ENCODE measurements at places on chromosomes 6 and 20. TPM values are rescaled to one million over a fixed set of nuclear protein-coding genes. Genes with fewer than 3 reads are reported as not detected.
A peak's percentile ranks its signal among the peaks of the same experiment; 100 is the strongest.

DNA sequence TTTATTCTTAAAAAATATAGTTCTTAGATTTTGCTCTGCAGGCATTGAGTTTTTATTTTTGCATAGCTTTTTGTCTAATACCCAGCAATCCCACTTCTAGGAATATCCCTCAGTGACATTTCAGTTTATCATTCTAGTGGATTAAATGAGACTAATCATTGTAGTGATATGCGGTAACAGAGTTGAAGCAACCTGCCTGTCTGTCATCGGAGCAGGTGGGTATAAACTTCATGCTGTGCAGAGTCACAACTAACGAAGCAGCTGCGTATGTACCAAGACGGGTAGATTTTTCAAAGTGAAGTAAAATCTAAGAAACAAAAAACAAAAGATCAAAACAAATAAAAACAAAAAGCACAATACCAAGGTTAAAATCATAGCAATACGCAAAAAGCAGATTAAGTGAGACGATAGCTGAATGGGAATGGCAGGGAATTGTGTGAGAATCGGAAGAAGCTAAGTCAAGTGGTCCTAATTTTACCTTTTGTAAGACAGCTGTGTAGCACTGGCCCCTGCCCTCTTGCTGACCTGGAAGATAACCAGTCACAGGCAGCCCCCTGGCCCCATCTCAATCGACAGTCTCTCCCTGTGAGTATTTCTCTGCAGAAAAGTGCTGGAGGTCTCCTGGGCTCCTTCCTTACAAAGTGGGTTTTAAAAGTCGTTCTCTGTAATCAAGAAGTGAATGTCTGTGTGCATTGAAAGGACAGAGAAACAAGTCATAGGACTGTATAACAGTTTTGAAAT, 169.2 kb downstream of the OR2B2 start:
- DNase-seq, result no peak
- H3K4me1 ChIP-seq, result no peaks in the 10 kb centered on the region
- H3K4me3 ChIP-seq, result no peak overlapping the region
- no peaks in the 10 kb centered on the region for H3K36me3 ChIP-seq

Gene RPS18
- total RNA-seq, result 2,180 TPM

GRCh38 chr6:15431762-15432483, 186.1 kb downstream of the JARID2 start:
- H3K4me1 ChIP-seq, result peaks cover 41% of the 10 kb centered on the region
- DNase-seq, result no peak
- H3K27me3 ChIP-seq, result no peaks in the 10 kb centered on the region

Gene DAAM2
- total RNA-seq, result 87.2 TPM

Gene PPIL6
- 2.2 TPM for total RNA-seq

DNA sequence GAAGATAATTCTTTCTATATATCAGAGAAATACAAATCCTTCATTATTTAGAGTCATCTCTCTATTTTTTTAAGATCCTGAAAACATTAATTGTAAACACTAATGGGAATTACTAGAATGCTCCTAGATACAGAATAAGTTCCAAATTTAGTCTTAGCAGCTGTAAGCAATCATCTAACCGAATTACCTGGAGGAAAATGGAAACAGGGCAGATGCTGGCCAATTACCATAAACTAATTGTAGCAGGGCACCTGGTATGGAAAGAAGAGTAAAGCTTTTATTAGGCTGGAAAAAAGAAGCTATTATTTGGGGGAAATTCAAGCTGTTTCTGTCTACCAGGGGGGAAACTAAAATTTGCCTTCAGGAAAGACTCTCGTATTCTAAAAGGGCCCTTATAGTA, 257.5 kb downstream of the MMUT start:
- no peaks in the 10 kb centered on the region for H3K36me3 ChIP-seq
- no peak overlapping the region for H3K4me3 ChIP-seq
- DNase-seq, result no peak
- peaks cover 12% of the 10 kb centered on the region for H3K27me3 ChIP-seq
- no peaks in the 10 kb centered on the region for H3K4me1 ChIP-seq

GRCh38 chr20:18650224-18650623, 62.4 kb downstream of the DTD1 start:
- no peak overlapping the region for H3K4me3 ChIP-seq
- H3K27me3 ChIP-seq, result no peaks in the 10 kb centered on the region

DNA sequence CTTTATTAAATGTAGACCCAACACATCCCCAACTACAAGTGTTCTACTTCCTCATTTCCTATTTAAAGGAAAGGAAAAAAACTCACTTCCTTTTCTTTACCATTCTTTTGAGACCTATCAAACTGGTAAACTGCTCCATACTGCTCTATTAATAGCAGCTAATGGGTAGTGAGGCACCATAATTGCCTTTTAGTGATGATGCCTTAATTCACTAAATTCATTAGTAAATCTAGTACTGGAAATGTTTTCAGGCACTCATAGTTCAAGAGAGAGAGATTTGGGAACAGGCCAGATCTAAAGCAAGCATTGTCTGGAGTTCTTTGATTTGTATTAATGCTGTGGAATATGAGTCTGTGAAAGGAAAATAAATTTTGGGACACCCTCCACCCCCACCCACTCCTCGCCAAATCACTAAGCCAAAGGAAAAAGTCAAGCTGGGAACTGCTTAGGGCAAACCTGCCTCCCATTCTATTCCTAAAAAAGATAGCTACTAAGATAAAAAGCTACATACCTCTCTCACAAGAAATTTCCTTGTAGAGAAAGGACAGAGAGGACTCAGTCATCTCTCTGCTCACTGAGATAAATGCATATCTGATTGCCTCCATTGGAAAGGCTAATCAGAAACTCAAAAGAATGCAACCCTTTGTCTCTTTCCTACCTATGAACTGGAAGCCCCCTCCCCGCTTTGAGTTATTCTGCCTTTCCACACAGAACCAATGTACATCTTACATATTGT, 13.6 kb upstream of the IBTK start:
- H3K4me1 ChIP-seq, result peaks cover 5% of the 10 kb centered on the region
- H3K27ac ChIP-seq, result no peak overlapping the region
- H3K27me3 ChIP-seq, result peaks cover 54% of the 10 kb centered on the region
- H3K36me3 ChIP-seq, result no peaks in the 10 kb centered on the region

DNA sequence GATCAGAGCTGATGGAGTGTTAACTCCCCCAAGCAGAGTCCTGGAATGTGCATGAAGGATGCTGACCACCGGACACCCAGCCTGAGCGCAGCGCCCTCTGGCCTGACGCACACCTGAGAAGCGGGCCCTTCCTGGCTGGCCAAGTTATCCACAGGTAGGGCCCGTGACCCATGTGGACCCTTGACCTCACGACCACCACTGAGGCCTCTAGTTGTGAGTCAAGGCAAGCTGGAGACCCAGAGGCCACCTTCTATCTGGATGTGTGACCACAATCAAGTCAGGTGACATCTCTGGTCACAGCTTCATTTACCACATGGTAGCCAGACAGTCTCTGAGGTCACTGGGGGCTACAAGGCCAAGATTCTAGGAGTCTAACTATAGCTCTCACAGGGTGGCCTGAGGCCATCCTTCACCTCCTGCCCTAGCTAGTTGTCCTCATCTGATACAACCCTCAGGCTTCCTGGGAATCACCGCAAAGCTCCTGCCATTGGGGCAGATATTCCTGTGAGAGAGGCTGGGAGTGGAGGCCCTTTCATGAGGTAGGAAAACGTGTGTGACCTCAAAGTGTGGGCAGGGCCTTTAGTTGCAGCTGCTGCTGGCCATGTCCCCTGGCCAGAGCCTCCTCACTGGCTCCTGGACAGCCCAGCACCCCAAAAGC, 53.1 kb downstream of the DSTN start:
- DNase-seq, result no peak
- peaks cover 43% of the 10 kb centered on the region for H3K36me3 ChIP-seq
- peaks cover 2% of the 10 kb centered on the region for H3K4me1 ChIP-seq
- H3K27ac ChIP-seq, result no peak overlapping the region
- no peak overlapping the region for H3K4me3 ChIP-seq

- peaks cover 73% of the 10 kb centered on the region for H3K4me1 ChIP-seq
- no peaks in the 10 kb centered on the region for H3K27me3 ChIP-seq
- DNase-seq, result no peak
Measured at GRCh38 chr6:113363866-113364265, 493.3 kb upstream of the MARCKS start.

- DNase-seq, result peak; percentile 32
- H3K27me3 ChIP-seq, result no peaks in the 10 kb centered on the region
- no peak overlapping the region for H3K27ac ChIP-seq
Measured at GRCh38 chr6:3869632-3870527, 20.7 kb downstream of the FAM50B start.

Gene PDE10A
- 9.8 TPM for total RNA-seq

- H3K27ac ChIP-seq, result no peak overlapping the region
- H3K36me3 ChIP-seq, result peaks cover 51% of the 10 kb centered on the region
- no peaks in the 10 kb centered on the region for H3K27me3 ChIP-seq
- no peaks in the 10 kb centered on the region for H3K4me1 ChIP-seq
- no peak for DNase-seq
Measured at GRCh38 chr20:32140603-32141002, 31.1 kb downstream of the TM9SF4 start.

DNA sequence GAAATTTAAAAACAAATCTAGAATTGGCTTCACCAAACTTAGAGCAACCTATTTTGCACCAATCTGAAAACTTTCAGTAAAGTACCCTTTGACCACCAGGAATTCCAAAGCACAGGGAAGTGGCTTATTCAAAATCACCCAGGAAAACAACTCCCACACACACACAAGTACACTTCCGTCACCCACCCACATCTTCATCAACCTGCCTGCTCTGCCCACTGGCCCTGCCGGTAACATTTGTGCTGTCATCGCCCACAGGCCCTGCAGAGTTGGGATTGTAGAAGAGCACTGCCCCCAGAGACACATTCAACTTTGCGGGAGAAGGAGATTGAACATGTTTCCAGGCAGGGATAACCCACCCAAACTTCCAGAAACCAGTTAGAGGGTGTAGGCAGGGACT, 19.3 kb upstream of the SCML4 start:
- H3K27me3 ChIP-seq, result peaks cover 8% of the 10 kb centered on the region
- H3K27ac ChIP-seq, result no peak overlapping the region
- DNase-seq, result peak; percentile 42
- H3K4me1 ChIP-seq, result peaks cover 5% of the 10 kb centered on the region
- no peak overlapping the region for H3K4me3 ChIP-seq
- no peaks in the 10 kb centered on the region for H3K36me3 ChIP-seq

Gene ENPP4
- 0.27 TPM for total RNA-seq

DNA sequence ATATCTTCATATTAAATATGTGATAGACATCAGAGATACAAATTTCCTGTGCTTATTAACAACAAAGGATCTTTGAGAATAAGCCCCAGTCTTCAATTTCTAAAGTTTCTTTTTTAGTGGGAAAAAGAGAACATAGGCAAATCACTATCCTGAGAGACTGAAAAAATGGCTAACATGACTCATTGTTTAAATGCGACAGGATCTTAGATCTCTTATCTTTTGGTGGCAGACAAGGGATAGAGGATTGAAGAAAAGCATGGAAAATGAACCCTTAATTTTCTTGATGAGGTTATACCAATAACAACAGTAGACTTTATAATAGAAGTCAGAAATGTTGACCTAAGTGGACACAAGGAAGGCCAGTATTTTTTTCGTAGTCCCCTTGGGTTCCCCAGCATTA, 178.6 kb upstream of the MAP3K7 start:
- no peaks in the 10 kb centered on the region for H3K36me3 ChIP-seq
- DNase-seq, result no peak
- no peaks in the 10 kb centered on the region for H3K4me1 ChIP-seq
- H3K4me3 ChIP-seq, result no peak overlapping the region

DNA sequence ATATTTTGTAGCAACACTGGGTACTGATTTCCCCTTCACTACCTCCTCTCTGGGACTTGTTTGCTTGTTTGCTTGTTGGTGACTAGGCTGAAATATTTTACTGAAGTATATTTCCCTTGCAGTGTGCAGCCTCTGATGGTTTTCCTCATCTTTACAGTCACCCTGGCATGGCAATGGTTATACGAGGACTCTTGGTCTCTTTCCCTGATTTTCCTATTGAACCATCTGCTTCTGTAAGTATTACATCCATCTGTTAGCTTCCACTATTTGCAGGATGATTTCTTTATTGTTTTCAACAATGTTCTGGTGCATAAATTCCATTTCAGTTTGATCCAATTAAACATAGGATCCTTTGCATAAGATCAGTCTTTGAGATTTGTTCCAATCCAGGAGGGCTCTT, 465.1 kb downstream of the MEI4 start:
- no peaks in the 10 kb centered on the region for H3K36me3 ChIP-seq
- DNase-seq, result no peak
- no peak overlapping the region for H3K27ac ChIP-seq
- no peaks in the 10 kb centered on the region for H3K4me1 ChIP-seq
- H3K4me3 ChIP-seq, result no peak overlapping the region
- H3K27me3 ChIP-seq, result no peaks in the 10 kb centered on the region

GRCh38 chr6:122567034-122567433, 43.2 kb upstream of the PKIB start:
- no peak overlapping the region for H3K4me3 ChIP-seq
- H3K27ac ChIP-seq, result no peak overlapping the region
- peaks cover 12% of the 10 kb centered on the region for H3K36me3 ChIP-seq
- H3K4me1 ChIP-seq, result peaks cover 5% of the 10 kb centered on the region

- H3K27me3 ChIP-seq, result peaks cover 43% of the 10 kb centered on the region
- H3K36me3 ChIP-seq, result no peaks in the 10 kb centered on the region
- DNase-seq, result no peak
- peaks cover 6% of the 10 kb centered on the region for H3K4me1 ChIP-seq
Measured at GRCh38 chr6:152948150-152948768, 34.6 kb downstream of the FBXO5 start.

GRCh38 chr6:147166360-147166944, 37.8 kb upstream of the STXBP5 start:
- peaks cover 43% of the 10 kb centered on the region for H3K4me1 ChIP-seq
- H3K4me3 ChIP-seq, result no peak overlapping the region
- H3K36me3 ChIP-seq, result no peaks in the 10 kb centered on the region
- DNase-seq, result no peak
- H3K27ac ChIP-seq, result peak overlapping the region; percentile 63

- no peak overlapping the region for H3K4me3 ChIP-seq
- no peaks in the 10 kb centered on the region for H3K4me1 ChIP-seq
- no peaks in the 10 kb centered on the region for H3K36me3 ChIP-seq
- DNase-seq, result no peak
- H3K27ac ChIP-seq, result no peak overlapping the region
Measured at GRCh38 chr6:88174906-88175305, 8.8 kb upstream of the CNR1 start.

DNA sequence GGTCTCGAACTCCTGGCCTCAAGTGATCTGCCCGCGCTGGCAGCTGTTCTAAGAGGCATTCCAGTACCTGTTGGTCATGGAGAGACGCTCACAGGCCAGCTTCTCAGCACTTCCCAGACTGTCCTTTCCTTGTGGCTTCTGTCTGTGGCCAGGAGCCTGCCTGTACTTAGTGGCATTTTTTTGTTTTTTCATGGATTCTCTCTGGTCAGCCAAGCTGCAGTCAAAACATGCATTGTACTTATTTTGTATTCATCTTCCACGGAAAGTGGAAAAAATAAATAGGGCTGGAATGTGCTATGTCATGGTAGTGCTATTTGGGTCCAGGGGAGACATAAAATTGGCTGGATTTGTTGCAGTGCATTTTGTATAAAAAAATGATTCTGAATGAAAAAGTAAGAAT, 29.1 kb downstream of the ZDHHC14 start:
- H3K27me3 ChIP-seq, result no peaks in the 10 kb centered on the region
- DNase-seq, result no peak
- H3K4me3 ChIP-seq, result no peak overlapping the region
- H3K27ac ChIP-seq, result peak overlapping the region; percentile 73
- H3K4me1 ChIP-seq, result peaks cover 13% of the 10 kb centered on the region
- H3K36me3 ChIP-seq, result peaks cover 1% of the 10 kb centered on the region

Gene CGAS
- total RNA-seq, result 0.37 TPM

Measured in osteocyte (in vitro differentiated cells).